ENCODE measurements at places on chromosomes 3 and 15.
A peak's percentile ranks its signal among the peaks of the same experiment; 100 is the strongest.

DNA sequence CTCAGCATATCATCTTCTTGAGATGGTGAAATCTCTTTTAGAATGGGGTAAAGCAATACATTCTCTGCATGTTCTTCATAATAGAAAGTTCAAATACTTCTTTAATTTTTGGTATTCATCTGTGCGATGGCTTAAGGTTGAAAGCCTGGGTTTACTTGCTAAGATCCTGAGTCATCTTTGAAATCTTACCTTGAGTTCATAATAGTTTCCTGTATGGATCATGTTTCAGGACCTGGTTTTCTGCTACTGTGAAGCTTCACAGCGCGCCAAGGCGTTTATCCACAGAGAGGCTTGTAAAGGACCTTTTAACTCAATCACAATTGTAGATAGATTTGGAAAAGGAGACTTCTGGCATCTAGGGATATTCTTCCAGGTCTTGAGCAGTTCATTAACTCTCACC lies 39.0 kb downstream of the MED12L start:
- no peak for DNase-seq

GRCh38 chr3:525415-525814 lies 328.9 kb downstream of the CHL1 start:
- DNase-seq = no peak

DNA sequence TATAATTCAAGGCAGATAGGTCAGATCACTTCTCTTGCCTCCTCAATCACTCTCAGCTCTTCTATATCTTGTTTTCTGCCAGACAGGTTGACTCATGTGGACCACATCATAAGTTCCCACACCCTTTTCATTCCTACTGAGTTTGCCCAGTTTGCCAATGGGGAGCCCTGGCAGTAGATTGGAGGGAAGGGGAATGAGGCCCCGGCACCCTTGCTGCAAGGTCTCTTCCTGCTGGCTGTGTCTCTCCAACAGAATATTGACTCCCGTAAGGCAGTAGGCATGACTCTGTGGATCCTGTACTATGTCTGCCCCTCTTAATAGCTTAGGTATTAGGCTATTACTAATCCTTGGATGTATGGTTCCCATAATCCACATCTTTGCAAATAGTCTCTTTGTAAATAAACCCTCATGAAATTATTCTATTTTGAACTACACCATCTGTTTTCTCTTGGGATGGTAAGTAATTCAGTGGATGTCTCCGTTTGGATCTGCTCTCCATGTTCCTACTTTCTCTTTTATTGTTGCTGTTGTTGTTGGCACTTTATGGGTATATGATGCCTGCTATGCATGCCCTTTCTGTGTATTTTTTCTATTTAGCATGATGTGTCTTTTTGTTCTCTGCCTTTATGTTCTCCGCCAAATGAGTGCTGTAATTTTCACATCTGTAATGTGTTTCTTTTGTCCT lies 65.5 kb upstream of the DCBLD2 start:
- DNase-seq = no peak

DNA sequence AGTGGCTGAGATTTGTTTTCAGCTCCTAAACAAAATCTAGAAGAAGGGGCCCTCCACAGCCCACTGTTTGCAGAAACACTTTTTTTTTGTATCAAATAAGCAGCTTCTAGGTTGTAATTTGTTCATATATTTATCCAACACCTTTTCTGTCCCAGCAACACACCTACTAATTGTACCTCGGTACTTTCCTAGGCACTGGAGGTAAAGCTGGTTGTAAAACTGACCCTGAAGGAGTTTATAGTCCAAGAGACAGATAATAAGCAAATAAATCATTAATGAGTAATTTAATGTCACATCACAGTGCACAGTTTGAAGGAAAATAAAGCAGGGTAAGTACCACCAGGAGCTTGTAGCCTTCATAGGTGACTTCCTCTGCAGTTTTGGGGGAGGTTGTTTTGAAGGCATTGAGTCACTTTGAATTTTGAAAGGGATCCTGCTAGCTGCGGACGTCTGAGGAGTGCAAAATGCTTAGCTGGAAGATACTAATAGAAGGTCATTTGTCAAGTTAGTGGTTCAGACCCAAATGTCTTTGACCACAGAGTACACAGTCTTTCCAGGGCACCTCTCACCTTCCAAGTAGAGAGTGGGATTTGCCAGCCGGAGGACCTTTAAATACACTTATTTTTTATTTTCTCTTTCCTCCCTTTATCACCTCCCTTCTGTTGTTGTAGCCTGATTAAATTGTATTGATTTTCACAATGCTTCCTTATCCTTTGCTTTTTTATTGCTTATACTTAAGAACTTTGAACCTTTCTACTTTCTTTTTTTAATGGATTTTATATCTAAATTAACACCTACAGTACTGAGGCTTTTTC lies 53.8 kb downstream of the CMSS1 start:
- DNase-seq = no peak

DNA sequence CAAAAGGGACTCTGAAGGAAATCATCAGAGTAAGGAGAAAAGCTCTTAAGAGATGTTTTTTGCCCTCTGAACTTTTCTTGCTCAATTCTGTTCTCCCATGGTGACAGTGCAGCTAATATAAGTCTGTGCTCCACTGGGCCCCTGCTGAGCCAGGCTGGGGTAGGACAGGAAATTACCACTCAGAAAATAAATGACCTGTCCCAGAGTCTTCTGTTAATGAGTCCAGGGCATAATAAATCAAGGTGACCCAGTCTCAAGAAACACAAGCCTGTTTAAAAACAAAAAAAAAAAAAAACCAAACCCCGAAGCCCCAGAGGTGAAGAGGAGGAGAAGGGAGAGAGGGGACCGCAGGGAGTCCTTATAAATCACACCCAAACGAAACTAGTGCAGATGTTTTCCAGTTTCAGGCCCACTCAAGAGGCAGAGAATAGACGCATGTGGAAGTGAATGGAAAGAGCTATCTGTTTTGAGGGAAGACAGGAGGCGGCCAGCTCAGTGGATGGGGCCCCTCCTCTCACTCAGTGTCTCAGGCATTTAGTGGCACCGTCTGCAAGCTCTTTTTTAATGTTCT lies 59.8 kb upstream of the BOC start:
- DNase-seq = no peak

- DNase-seq = no peak
Observed at GRCh38 chr15:34185666-34186065, 24.2 kb downstream of the KATNBL1 start.

DNA sequence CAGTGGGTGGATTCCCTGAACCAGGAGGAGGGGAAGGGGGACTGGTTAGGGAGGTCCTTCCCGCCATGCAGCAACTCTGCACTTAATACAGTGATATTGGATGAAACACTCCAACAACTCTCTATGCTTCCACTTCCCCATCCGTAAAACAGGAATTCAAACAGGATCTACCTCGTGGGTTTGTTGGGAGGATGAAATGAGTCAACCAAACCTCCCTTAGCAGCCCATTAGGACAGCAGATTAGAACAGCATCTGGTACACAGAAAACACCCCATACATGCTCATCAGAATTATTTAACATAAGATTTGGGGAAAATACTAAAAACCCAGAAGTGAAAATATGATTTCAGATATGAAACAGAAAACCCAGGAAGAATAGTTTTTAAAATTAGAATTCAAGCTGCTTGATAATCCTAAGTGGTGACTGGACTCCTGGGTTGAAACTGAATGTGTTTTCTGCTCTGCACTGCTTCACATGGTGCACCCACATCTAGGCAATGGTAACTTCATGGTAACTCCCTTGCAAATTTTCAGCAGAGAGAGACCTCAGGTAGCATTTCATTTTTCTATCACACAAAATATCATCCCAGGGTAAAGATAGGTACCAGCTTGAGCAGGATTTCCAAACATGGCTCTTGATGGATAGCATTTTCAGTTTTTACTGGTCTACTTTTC lies 326.8 kb upstream of the FRG2C start:
- DNase-seq = no peak

DNA sequence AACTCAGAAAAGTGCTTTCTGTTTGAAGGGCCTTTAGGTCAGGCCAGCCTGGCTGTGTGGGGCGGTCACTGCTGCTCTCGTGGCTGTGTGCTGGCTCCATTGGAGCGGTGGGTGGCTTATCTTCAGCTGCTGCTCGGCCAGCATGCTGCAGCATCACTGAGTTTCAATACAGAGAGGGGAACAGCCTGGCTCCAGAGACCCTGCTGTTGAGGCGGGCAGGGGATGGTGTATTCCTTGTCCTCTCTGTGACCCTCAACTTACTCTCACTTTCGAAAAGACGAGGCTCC lies 248.5 kb upstream of the ONECUT1 start:
- DNase-seq = no peak

DNA sequence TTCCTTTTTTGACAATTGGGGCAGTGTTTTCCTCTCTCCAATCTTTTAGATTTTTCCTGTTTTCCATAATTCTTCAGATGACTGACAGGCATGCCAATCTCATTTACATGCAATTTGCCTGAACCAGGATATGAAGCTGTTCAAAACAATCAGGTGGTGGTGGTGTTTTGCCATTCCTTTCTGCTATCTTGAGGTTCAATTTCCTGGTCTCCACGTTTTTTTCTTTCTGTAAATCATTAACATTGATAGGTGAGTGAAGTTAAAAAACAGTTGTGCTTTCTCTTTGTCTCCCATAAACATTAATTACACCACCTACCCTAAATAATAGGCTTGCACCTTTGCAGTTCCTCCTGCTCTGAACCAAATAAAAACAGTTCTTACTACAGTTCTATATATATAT lies 49.1 kb downstream of the C2CD4A start:
- no peak for DNase-seq

- DNase-seq = no peak
Observed at GRCh38 chr3:49263159-49263889, 13.7 kb downstream of the C3orf62 start.

GRCh38 chr3:37949866-37950265 lies 40.7 kb upstream of the VILL start:
- DNase-seq = no peak

DNA sequence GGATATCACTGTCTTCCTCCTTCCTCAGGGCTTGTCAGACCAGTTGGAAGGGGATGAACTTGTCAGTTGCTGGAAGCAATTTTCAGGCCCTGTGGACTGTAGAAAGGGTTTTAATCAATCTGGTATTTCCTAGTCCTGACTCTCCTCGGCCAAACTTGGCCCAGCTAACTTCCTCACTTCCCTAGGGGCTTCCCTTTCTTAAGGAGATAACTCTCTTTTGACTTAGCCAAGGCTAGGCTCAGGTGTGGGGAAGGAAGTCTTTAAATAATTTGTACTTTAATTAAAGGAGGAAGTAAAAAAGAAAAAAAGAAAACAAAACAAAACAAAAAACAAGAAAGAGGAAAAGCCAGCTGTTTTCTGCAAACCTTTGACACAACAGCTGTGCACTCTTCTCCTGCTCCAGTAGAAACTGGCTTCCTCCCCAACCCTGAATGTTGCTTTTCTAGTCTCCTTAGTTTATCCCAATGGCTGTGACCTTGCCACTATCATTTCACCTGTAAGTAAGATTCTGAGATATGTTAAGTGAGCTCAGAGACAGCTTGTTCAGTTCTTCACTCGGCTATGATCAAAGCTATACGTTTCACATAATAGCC lies 53.0 kb upstream of the ST3GAL6 start:
- DNase-seq = no peak

DNA sequence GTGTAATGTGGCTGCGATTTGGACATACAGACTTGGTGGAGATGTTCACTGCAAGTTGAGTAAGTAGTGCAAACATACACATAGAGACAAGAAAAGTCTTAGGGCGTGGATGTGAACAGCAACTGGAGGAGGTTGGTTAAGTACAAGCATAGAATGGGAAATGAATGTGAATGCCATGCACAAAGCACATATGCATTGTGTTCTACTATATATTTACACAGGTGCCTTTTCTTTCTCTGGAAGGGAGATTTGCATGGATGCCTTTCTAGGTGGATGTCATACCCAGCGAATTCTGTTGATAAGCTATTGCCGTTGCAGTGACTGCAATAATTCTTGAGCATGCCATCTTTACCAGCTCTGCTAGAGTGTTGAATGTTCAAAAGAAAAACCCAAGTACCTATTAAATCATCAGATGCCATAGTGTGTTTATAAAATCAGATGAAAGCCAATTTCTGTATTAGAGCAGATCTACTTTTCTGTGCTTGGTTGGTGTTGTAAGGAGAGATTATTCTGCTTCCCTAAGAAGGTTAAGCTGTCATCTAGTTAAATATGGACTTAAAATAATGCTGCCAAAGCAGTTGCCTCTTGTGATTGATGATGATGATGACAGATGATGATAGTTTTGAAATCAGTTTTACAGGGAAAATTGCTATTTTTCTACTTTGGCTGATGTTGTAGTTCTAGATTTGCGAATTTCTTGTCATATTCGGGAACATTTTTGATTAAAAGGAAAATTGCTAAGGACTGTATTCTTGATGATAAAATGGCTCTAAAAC lies 148.4 kb downstream of the CNTN4 start:
- DNase-seq = no peak

DNA sequence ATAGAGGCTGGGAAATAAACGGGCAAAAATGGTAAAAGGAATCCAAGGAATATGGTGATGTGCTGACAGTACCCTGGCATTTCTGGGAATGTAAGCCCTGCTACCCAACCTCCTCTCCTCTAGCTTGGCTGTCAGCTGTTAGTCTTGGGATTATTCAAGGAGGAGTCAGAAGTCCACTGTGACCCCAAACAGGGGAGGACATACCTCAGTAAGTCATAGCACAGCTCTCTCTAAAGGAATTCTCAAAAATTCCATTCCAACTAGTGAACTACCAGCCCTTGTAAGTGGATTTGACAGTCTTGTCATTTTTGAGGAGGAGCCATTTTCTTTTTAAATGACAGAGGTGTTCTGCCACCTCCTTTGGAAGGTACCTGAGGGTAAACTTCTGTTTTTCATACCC lies 207.5 kb downstream of the PDCD6IP start:
- DNase-seq = no peak

GRCh38 chr15:50256188-50257041 lies 9.1 kb downstream of the HDC start:
- no peak for DNase-seq

DNA sequence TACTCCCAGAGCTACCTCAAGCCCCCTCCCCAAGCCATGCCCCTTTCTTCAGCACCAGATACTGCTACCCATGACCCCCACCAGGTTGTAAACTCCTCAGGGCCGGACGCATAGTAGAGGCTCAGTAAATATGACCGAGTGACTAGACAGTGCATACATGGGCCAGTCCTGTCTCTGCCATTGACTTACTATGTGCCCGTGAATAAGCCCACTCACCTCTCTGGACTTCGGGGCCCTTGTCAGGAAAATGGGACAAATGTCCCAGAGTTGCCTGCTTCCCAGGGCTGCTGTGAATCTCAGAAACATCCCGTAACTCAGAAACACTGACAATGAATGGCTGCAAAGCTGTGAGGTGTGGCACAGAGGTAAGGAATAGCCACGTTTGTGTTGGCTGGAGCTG lies 48.2 kb upstream of the FGD5 start:
- no peak for DNase-seq

GRCh38 chr15:92909136-92909781 lies 9.1 kb downstream of the CHD2 start:
- DNase-seq = no peak

- DNase-seq = peak; percentile 94
Observed at GRCh38 chr3:42502429-42503250, at the start of gene VIPR1. Gene VIPR1, plus strand, starts transcription at chr3:42502643. Its CDS starts 93 bp downstream, at chr3:42502736.

GRCh38 chr3:106707347-106707746 lies 669.9 kb upstream of the CCDC54 start:
- DNase-seq = no peak
